ENCODE measurements at places on chromosomes 16 and 17. TPM values are rescaled to one million over a fixed set of nuclear protein-coding genes. Genes with fewer than 3 reads are reported as not detected.

GRCh38 chr17:7646457-7646856 is 4.3 kb upstream of the ATP1B2 start:
- DNase-seq, result no peak

DNA sequence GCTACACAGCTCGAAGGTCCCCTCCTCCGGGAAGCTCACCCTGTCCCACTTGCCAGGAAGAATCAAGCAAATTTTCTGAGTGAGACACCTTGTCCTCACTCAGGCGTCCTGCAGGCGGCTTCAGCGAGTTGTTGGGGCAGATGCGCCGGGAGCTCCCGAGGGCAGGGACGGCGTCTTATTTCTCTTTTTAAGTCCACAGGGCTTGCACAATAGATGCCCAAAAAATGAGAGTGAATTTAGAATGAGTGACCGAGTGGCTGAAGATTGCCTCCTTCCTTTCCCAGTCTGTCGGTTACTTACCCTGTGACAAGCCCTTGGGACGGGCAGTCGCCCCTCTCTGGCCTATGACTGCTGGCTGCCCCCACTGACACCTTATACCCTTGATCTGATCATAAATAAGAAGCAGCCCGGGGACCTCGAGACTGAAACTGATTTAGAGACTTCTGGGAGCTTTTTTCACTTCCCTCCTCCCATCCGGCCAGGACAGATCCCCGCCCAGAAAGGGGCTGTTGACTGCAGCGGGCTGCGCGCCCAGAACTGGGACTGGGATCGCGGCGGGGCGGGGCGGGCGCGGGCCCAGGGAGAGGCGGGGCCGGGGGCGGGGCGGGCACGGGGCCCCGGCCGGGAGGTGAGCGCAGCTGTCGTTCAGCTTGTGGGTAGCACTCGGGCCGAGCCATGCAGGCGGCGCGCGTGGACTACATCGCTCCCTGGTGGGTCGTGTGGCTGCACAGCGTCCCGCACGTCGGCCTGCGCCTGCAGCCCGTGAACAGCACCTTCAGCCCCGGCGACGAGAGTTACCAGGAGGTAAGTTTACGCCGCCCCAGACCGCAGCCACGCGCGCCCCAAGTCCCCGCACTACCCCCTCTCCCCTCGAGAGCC is at the start of gene TTYH2:
TTYH2 (plus strand) TSS at position 659 of the 879 bp plus-strand sequence; CDS start at position 676, 17 bp downstream.
- peak; percentile 93 for DNase-seq

- no peak for DNase-seq
These were observed 69.3 kb downstream of the WSCD1 start for GRCh38 chr17:6139447-6139832.

GRCh38 chr16:85037721-85038120 is 10.1 kb downstream of the KIAA0513 start:
- DNase-seq, result no peak

- DNase-seq, result no peak
These were observed 21.2 kb downstream of the CHMP6 start for GRCh38 chr17:81012574-81013447.

DNA sequence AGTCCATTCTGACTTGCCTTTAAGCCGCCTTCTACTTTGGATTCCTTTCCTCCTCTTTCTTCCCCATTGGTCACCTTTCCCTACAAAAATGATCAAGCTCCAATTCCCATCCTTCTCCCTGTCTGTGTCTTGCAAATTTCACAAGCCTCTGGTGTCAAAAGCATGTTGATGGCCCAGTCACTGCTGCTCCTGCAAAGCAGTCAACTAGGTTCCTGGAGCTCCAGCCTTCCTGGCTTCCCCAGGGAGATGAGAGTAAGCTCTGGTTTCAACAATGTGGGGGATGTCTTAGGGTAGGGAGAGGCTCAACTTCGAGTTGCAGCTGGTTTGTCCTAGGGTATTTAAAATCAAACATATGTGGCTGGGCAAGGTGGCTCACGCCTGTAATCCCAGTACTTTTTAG is 36.1 kb upstream of the HELZ start:
- no peak for DNase-seq

GRCh38 chr17:40950176-40950575 is 12.7 kb upstream of the KRT23 start:
- no peak for DNase-seq

DNA sequence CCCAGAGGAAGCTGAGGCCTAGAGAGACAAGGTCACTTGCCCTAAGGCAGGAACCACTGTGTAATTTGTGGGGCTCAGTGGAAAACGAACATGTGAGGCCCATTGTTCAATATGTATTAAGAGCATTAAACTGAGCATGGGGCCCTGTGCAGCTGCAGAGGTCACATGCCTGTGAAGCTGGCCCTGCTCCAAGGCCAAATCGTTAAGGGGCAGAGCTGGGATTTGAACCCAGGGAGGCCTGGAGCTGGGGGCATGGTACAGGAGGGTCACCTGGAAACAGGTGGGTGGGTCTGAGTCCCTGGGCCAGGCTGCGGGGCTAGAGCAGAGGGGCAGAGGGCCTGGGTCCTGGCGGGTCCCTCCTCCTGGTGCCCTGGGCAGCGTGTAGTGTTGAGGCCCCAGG is 19.7 kb downstream of the C16orf74 start:
- DNase-seq, result no peak

DNA sequence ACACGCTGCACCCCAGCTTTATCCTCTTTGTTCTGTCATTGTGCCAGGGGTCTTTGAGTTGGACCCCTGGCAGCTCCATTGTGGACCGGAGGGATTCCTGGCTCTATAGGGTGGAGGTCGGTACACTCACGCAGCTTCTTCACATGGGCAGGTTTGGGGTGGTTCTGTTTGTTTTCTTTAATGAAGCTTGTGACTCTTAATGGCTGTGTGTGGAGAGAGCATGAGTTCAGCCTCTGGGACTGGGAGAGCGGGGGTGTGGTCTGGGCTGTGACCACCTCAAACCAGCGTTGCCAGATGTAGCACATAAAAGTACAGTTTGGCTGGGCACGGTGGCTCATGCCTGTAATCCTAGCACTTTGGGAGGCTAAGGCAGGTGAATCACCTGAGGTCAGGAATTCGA is 21.2 kb upstream of the NAGLU start:
- DNase-seq, result no peak

GRCh38 chr16:73179705-73180331 is 131.9 kb upstream of the ZFHX3 start:
- DNase-seq, result no peak

DNA sequence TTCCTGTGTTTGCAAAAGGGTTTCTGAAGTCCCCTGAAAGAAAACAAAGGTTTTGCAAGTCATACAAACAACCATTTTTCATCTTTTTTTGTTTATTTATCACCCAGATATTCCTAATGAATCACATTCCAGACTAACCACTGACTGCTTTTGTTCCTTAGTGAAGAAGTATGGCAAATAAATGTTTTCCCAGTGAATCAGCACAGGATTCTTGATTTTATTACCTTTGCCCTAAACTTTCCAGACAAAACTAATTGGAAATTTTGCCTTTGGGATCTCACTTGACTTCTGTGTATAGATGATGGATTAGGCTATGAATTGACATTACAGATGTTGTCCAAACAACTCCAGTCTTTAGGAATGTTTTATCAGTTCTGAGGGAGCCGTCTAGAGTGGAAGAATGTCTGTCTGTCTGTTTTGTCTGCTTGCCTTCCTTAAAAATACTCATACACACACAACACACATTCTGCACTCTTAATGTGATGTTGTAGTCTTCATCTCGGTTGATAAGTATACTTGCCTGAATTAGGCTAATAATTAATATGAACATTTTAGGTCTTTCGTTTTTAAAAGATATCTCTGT is 48.9 kb downstream of the VMP1 start:
- no peak for DNase-seq

- DNase-seq, result no peak
These were observed 5.2 kb downstream of the KRT14 start for GRCh38 chr17:41581366-41582060.

DNA sequence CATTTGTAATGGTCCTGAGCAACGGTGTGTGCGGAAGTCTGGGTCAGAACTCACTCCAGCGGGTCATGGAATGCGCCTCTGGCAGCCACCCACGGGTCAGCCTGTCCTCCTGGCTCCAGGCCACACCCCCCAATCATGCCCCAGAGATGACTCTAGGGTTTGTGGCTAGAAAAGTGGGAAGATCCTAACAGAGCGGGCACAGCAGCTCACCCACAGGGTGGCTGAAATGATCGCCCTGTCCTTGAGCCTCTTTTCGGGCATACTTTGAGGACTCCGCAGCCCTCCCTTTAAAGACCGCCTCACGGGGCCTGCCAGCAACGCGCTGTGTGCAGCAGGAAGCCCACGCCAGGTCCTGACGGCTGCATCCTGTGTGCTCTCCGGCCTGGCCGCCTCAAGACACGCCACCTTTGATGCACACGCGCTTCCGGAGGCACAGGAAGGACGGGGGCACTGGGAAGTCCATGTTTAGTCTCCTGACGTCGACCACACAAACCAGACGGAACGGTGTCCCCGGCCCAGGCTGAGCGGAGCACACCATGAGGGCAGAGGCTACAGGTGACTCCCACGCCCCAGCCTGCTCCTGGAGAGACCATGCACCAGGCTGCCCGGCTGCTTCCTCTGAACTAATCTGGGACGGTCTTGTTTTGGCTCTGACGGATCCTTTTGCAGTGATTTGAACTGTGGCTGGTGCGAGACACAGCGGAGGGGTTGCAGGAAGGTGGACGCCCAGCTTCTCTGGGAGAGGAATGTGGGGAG is 92.9 kb downstream of the TBC1D16 start:
- no peak for DNase-seq

DNA sequence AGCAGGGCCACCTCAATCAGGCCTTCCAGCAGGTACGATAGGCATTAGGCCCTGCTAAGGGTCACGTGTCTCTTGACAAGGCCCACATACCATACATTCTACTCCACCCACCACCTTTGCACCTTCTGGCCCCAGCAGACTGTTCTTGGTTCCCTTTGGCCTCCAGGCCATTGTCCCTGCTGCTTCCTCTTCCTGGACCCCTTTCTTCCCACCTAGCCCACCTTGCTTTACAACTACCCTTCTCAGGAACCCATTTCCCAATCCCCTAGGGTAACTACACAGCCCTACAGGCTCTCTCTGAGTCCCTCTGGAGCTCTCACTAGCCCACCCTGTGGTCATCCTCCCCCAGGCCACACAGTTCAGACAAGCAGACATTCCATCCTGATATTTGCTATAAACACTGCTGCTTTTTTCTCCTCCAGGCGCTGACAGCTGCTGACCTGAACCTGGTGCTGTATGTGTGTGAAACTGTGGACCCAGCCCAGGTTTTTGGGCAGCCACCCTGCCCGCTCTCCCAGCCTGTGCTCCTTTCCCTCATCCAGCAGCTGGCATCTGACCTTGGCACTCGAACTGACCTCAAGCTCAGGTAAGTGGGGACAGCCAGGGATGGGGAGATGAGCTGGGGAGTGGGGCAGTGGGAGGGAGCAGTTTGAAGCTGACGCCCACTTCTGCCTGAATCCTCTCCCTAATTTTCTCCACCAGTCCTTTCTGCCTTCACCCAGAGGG is 1.4 kb upstream of the NRN1L start:
- peak; percentile 81 for DNase-seq

DNA sequence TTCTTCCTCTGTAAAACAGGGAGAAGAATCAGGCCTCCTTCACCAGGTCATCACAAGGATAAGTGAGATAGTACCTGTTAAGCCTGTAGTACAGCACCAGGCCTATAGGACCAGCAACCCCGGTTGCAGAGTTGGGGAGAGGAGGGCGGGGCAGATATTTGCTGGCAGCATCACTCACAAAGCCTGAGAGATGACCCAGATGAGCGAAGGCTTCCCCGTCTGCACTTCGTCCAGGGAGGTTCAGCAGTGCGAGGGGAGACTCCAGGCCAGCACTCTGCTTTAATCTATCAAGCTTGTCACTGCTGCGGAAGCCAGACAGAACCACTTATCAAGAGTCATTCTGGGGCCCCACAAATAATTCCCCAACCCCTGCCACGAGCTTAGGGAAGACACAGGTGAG is 15.8 kb upstream of the RBBP6 start:
- no peak for DNase-seq

GRCh38 chr17:70098030-70098429 is 23.0 kb downstream of the KCNJ16 start:
- no peak for DNase-seq

DNA sequence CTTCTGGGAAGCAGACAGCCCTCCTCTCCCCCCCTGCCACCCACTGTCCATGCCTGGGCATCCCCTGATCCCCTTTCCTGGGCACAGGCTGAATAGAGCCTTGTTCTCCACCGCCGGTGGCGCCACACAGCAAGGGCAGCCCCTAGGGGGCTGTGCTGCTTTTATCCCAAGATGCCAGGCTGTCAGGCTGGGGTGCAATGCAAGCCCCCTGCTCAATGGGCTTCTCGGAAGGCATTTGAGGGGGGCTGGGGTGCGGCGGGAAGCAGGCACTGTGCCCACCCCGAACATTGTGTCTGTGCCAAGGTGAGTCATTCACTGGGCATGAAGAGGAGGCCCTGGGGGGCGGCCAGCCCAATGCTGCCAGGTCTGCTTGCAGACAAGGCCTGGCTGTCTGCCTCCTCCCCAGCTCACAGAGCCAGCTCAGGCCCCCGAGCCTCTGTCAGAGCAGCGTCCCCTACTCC is 1.5 kb upstream of the GFAP start:
- no peak for DNase-seq

DNA sequence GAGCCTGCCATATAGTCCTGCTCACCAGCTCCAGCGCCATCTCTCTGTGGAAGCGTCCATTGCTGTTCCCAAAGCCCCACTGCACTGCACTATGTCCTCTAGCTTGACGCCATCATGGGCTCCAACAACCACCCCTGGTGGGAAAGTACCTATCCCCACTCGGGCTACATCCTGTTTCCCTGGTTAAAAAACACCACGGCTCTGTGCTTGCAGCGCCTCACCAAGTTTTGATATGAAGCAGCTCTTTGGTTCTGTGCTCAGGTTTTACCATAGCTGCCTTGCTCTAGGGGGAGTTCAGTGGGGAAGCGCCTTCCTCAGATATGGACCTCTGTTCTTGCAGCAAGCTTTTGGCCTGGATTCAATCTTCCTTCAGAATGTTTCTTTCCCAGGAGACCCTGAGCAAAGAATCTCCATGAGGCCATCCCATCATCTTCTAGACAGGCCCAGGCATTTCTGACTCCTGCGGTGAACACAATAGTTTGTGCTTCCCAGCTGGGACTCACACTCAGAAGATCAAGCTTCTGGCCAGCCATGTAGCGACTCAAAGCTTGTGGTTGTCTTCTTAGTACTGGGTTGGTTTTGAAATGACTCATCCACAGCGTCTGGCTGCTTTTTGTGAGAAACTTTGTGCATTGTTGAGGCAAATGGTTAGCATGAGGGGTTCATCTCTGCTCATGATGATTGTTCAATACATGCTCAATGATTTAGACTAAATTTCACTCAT is 39.5 kb downstream of the DYNLRB2 start:
- no peak for DNase-seq

GRCh38 chr17:58643147-58643546 is 48.7 kb downstream of the TEX14 start:
- no peak for DNase-seq

CDR2L gene
- 6.8 TPM for polyA plus RNA-seq

NOS2 gene
- polyA plus RNA-seq, result 1.3 TPM

PLK1 gene
- polyA plus RNA-seq, result 13.0 TPM

COX6A2 gene
- 7.8 TPM for polyA plus RNA-seq

ATMIN gene
- 31.3 TPM for polyA plus RNA-seq

SLC6A2 gene
- polyA plus RNA-seq, result 0.12 TPM

SCIMP gene
- 4.1 TPM for polyA plus RNA-seq

TBC1D3G gene
- polyA plus RNA-seq, result not detected

SLC6A4 gene
- polyA plus RNA-seq, result 30.1 TPM

PRR11 gene
- 11.9 TPM for polyA plus RNA-seq

LPO gene
- polyA plus RNA-seq, result 0.37 TPM

ZNF385C gene
- polyA plus RNA-seq, result 1.4 TPM

ZNF646 gene
- polyA plus RNA-seq, result 12.4 TPM

SCNN1G gene
- 0.03 TPM for polyA plus RNA-seq

MAPT gene
- 10.0 TPM for polyA plus RNA-seq

TOX3 gene
- polyA plus RNA-seq, result 10.9 TPM

TBC1D26 gene
- polyA plus RNA-seq, result 0.28 TPM
